ENCODE measurements at places on chromosomes 5 and 9. TPM values are rescaled to one million over a fixed set of nuclear protein-coding genes. Genes with fewer than 3 reads are reported as not detected.

The PFDN1 gene
- total RNA-seq = 65.9 TPM

DNA sequence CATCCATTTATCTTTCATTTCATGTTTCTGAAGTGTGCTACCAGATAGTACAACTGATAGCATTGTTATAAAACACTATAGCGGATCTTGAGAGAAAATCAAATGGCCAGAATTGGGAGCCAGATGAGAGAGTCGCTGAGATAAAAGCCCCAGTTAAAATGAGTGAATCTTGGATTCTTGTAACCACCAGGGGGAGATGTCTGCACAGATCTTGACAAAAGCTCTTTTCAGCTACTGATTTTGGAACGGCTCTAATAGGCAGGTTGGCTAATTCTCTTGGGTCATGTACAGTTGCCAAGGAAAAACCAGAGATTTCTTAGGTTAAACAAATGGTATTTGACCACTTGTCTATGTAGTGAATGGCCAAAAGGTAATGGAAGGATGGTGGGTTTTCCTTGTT lies 21.7 kb downstream of the F2RL2 start:
- H3K36me3 ChIP-seq = no peaks in the 10 kb centered on the region
- no peak overlapping the region for H3K4me3 ChIP-seq
- peak; percentile 75 for DNase-seq
- no peaks in the 10 kb centered on the region for H3K27me3 ChIP-seq
- H3K27ac ChIP-seq = no peak overlapping the region
- peaks cover 12% of the 10 kb centered on the region for H3K4me1 ChIP-seq

The RIGI gene
- total RNA-seq = 12.7 TPM

DNA sequence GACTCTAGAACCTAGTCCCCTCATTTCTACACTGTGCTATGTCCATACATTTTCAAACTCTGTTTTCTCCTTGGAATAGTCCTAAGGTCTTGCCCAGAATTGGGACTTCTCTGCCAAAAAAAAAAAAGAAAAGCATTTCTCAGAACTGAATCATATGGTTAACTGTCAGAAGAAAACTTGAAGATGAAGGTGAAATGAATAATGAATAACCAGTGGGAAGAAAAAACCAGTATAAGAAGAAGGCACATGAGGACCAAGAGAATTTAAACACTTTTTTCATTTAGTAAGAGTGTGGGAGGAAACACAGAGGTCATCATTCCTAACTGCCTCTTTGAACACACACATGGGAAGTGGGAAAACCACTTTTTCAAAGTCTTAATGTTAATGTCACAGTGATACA lies 197.7 kb downstream of the PRELID2 start:
- no peaks in the 10 kb centered on the region for H3K36me3 ChIP-seq
- H3K27me3 ChIP-seq = no peaks in the 10 kb centered on the region
- no peak for DNase-seq
- H3K4me1 ChIP-seq = peaks cover 2% of the 10 kb centered on the region
- H3K27ac ChIP-seq = no peak overlapping the region
- H3K4me3 ChIP-seq = no peak overlapping the region

DNA sequence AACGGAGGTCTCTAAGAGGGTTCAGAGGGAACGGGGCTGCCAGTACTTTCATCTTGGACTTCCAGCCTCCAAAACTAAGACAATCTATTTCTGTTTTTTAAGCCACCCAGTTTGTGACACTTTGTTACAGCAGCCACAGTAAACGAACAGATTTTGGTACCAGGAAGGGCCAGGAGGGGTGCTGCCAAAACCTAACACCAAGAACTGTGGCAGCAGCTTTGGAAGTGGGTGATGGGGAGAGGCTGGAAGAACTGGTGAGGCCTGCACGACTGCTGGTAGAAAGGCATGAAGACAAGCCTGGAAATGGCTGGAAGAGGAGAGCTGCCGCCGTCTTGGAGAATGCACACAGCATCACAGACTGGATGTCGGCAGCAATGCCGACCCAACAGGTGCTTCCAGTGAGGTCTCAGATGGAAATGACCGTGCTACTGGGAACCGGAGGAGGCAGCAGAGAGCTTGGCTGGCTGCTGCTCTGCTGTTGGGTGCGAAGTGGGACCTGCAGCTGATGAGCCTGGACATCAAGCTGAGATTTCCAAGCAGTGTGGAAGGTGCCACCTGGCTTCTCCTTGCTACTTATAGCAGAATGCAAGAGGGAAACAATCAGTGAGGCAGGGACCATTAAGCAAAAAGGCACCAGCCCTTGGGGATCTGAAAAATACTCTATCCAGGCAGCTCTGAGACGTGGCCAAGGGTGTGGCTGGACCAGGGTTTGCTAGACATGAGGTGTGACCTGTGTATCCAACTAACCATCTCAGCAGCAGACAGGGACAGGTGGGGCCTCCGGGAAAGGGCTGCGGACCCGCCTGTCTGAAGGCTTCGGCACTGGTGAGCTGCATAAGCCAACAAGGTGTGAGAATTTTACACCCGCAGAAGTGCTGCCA lies 4.7 kb upstream of the TMEM210 start:
- no peak overlapping the region for H3K27ac ChIP-seq
- peak; percentile 99 for DNase-seq
- no peak overlapping the region for H3K4me3 ChIP-seq
- H3K36me3 ChIP-seq = peaks cover 5% of the 10 kb centered on the region
- no peaks in the 10 kb centered on the region for H3K27me3 ChIP-seq

The KIF24 gene
- 1.8 TPM for total RNA-seq

The HSD17B4 gene
- total RNA-seq = 134 TPM

The C1QTNF2 gene
- total RNA-seq = not detected

- H3K4me1 ChIP-seq = no peaks in the 10 kb centered on the region
- H3K27ac ChIP-seq = no peak overlapping the region
- no peaks in the 10 kb centered on the region for H3K36me3 ChIP-seq
- no peak for DNase-seq
Measured at GRCh38 chr9:23044549-23044948, 597.9 kb downstream of the DMRTA1 start.

- DNase-seq = no peak
- H3K27ac ChIP-seq = no peak overlapping the region
- H3K36me3 ChIP-seq = no peaks in the 10 kb centered on the region
- no peak overlapping the region for H3K4me3 ChIP-seq
Measured at GRCh38 chr5:170865622-170866021, 3.8 kb downstream of the RANBP17 start.

DNA sequence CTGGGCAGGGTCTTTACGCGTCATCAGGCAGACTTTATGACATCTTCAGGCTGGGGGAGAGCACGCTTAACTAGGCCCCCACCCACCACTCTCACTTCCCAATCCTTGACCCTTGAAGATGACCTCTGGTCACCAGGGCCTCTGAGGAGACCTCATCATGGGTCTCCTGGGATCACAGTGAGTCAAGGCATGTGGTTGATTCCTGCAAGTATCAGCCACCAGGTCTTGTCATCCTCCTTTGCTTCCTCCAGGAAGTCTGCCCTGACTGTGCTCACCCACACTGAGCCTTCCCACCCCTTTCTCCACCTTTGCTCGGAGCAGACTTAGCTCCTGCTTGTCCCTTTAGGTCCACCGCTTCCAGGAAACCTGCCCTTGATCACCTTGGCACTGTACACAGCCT lies 17.3 kb downstream of the ODF2 start:
- H3K27me3 ChIP-seq = no peaks in the 10 kb centered on the region
- H3K27ac ChIP-seq = no peak overlapping the region

GRCh38 chr5:39543335-39543734 lies 118.6 kb upstream of the DAB2 start:
- H3K4me3 ChIP-seq = no peak overlapping the region
- DNase-seq = peak; percentile 46
- peak overlapping the region; percentile 47 for H3K27ac ChIP-seq
- H3K4me1 ChIP-seq = peaks cover 20% of the 10 kb centered on the region

GRCh38 chr5:73135429-73136054 lies 15.2 kb downstream of the TMEM171 start:
- peaks cover 6% of the 10 kb centered on the region for H3K4me1 ChIP-seq
- H3K36me3 ChIP-seq = no peaks in the 10 kb centered on the region
- DNase-seq = peak; percentile 70
- no peak overlapping the region for H3K27ac ChIP-seq

The NPR3 gene
- 92.3 TPM for total RNA-seq

DNA sequence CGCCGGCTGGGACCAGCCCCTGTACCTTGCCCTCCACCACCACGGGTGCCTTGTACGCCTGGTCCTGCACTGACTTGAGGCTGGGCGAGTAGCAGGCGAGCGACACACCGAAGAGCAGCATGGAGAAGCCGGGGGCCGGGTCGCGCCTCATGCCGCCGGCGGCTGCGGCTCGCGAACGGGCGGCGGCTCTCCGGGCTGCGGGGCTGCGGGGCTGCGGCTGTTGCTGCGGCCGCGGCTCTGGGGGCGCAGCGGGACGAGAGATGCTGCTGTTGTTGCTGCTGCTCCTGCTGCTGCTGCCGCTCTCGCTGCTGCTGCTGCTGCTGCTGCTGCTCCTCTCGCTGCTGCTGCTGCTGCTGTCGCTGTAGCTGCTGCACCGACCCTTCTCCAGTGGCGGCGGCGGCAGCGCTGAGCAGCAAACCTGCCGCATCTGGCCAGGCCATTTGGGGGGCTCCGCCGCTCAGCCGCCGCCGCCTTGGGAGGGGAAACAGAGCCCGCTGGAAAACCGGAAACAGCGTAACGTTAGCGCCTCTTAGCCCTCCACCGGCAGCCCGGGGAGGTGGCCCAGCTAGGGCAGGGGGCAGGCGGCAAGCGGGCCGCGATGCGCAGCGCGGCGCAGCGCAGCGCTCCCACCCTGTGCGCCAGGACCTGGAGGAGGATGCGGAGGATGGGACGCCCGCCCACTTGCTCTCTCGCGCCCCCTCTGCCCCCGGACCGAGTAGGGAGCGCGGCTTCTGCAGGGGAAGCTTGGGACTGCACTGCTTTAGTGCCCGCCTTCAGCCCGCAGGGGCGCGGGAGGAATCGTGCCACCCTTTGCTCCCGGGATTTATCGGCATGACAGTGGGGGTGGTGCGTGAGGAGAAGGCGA lies at the start of gene NRG2:
TSS of gene NRG2 (minus strand) at position 657 of the 865 bp plus-strand sequence.
- peaks cover 24% of the 10 kb centered on the region for H3K27me3 ChIP-seq
- DNase-seq = peak; percentile 95
- H3K36me3 ChIP-seq = no peaks in the 10 kb centered on the region

GRCh38 chr9:136013524-136014034 lies 52.4 kb upstream of the UBAC1 start:
- peaks cover 2% of the 10 kb centered on the region for H3K4me1 ChIP-seq
- DNase-seq = peak; percentile 76
- H3K27me3 ChIP-seq = no peaks in the 10 kb centered on the region
- H3K36me3 ChIP-seq = peaks cover 21% of the 10 kb centered on the region
- no peak overlapping the region for H3K27ac ChIP-seq
- H3K4me3 ChIP-seq = no peak overlapping the region

The PCDHGB7 gene
- 18.5 TPM for total RNA-seq

All from osteoblast (primary cell).